ENCODE measurements at places on chromosomes 1 and 21.

DNA sequence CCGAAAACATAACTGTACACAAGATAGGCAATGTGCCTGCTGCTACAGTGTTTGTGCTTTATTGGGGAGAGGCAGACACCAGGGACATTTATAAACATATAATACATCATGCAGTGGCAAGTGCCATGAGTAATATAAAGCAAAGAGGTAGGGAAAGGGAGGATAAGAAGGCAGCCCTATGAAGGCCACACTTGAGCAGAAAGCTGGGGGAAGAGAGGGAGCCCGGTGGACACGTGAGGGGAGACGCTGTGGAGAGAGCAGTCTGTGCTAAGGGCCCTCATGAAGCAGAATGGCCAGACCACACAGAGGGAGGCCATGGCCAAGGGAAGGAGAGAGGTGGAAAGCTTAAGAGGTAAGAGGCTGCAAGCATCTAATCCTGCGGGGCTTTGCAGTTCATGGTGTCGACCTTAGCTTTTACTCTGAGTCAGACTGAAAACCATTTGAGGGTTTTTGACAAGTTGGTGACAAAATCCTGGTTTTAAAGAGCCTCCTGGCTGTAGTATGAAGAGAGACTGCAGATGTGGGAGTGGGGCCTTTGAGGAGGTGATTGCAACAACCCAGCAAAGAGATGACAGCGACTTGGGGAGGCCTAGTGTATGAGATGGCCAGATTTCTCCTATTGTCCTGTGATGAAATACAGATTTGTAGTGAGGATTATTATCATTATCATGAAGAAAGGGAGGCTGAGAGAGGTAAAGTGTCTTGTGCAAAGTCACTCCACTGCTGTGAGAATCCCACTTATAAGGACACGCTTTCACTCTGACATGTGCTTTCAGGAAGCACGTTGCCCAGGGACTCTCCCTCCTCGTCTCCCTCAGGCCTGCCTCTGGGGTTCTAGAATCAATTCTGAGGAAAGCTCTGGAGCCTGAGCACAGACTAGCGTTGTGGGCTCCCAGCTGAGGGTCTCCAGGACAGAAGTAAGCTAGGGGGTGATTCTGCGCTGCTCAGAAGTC is 192.9 kb downstream of the RHOU start:
- no peak for DNase-seq

- DNase-seq, result no peak
Observed at GRCh38 chr21:37407719-37408420, 41.3 kb downstream of the DYRK1A start.

DNA sequence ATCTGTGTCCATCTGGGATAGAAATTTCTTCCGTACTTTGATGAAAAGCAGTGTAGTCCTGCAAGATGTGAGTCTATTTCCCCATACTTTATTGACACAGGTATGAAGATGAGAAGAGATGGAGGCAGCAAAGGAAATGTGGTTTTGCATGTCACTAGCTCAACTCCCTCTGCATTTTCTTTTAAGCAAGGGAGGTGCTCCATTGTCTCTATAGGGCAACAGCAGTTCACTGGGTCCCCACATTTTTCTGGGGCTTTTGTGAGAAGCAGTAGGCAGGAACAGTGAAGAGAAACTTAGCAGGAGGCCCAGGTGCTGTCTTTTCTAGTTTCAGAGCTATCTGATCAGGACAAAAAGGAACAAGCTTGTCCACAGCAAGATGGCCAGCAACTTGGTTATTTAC is 37.1 kb downstream of the C21orf91 start:
- no peak for DNase-seq

- no peak for DNase-seq
Observed at GRCh38 chr1:2866422-2867086, 65.1 kb upstream of the TTC34 start.

DNA sequence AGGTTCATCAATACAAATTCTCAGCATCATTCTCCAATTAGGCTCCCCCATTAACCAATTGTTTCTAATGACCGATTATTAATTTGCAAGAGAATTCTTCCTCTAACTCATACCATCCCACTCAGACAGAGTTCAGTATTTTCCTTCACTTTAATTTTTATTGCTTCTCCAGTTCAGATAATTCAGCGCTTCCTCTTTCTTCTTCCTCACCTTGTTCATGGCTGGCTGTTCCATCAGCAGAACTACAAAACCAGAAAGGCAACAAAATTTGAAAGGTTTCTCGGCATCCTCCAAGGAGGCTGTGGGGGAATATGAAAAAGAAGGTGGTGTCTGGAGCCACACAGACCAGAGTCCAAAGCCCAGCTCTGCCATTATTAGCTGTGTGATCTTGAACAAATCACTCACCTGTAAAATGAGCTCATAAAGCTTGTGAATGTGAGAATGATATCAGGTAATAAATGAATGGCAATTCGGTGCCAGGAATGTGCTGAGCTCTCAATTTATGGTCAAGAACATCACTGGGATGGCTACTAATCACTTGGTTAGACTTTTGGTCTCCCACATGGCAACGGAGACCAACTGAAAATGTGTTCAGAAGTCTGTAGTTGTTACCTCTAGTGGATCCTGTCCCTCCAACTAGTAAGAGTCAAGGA is 11.7 kb upstream of the ZNF436 start:
- DNase-seq, result no peak

DNA sequence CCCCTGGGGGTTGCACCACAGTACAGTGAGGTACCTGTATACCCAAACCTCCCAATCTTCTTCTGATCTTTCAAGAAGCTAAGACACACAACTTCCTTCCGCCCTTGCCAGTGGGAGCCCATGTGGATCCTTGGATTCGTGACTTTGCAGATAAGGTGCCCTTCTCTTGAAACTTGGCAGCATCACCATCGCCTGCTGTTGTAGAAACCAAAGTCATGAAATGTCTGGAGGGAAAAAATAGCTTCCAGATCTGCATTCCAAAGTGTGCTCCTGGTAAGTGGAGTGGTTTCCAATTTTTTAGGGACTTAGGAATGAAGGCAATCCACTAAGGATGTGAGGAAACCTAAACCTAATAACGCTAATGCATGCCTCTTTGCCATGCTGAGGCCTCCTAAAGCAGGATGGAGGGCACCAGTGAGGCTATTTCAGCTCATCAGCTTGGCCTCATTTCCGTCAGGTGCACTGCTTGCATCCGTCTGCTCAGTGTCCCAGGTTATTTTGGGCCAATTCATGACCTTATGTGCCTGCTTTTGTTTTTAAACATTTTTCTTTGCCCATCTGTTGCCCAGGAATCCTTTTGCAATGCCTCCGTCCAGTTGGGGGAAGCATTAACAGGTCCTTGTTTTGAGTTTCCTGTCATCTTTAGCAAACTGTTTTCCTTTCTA is 8.2 kb upstream of the EFHD2 start:
- no peak for DNase-seq

DNA sequence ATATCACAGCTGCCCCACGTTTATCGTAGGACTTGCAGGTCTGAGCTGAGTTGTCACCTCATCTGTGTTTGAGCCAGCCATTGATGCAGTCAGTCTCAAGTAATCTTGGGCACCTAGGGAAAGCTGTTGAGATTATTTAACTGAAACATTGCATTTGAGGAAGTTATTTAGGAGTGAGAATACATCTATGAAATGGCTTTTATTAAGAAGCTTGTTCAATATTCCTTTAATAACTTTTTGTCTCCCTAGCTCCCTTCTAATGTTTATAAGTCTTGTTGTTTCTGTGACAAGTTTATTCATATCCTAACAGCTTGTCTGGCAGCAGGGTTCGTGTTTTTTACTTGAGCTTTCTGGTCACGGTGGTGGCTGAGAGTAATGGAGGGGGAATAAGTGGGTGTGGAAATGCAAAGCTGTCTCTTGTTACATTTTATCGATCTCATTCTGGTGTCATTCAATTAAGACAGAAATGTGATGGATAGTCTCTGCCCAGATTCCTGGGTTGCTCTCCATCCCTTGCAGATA is 555.9 kb downstream of the USP25 start:
- no peak for DNase-seq

- DNase-seq, result no peak
Observed at GRCh38 chr1:4121834-4122512, 221.9 kb upstream of the C1orf174 start.

DNA sequence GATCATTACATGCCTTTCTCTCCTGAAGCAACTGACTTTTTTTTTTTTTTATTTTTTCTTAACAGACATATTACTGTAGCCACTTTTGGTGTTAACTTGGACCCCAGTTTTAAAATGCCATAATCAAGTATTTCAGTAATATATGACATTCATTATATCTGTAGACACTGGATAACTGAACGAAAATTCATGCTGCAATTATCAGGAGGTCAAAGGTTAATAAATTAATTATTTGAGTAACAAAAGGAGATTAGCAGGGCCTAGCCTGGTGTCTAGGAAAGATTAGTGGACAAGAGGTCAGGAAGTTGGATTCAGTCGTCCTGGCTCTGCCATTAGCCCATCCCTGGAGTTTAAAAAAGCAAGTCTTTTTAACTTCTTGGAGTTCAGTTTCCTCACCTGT is 168.1 kb downstream of the TGFBR3 start:
- no peak for DNase-seq

- no peak for DNase-seq
Observed at GRCh38 chr21:43286196-43286595, 117.4 kb downstream of the CRYAA start.

DNA sequence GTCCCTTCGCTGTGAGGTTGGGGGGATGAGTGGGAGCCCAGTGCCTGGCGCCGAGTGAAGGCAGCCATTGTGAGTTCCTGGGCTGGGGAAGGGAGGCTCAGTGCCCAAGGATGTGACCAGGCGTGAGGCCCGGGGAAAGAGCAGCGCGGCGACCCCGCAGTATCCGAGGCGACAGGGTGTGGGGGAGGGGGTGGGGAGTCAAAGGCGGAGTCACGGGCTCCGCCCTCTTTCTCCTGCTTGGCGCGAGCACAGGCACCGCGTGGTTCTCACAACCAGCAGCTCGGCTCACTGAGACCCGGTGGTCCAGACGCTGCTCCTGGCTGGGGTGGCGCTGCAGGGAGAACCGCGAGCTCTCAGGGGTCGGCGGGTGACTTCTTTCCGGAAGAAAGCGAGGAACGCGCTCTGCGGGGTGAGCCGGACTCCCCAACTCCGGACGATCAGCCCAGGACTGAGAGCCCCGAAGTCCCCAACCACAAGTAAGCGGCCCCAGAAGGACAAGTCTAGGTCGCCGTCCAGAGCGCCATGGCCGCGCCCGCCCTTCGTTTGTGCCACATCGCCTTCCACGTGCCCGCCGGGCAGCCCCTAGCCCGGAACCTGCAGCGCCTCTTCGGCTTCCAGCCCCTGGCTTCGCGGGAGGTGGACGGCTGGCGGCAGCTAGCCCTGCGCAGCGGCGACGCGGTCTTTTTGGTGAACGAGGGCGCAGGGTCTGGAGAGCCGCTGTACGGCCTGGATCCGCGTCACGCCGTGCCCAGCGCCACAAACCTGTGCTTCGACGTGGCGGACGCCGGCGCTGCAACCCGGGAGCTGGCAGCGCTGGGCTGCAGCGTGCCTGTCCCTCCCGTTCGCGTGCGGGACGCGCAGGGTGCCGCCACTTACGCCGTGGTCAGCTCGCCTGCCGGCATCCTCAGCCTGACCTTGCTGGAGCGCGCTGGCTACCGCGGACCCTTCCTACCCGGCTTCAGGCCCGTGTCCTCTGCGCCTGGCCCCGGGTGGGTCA is at the start of gene HPDL:
Gene HPDL, plus strand, starts transcription at position 269 of the 997 bp plus-strand sequence. Its CDS starts 254 bp downstream, at position 523.
- peak; percentile 96 for DNase-seq

DNA sequence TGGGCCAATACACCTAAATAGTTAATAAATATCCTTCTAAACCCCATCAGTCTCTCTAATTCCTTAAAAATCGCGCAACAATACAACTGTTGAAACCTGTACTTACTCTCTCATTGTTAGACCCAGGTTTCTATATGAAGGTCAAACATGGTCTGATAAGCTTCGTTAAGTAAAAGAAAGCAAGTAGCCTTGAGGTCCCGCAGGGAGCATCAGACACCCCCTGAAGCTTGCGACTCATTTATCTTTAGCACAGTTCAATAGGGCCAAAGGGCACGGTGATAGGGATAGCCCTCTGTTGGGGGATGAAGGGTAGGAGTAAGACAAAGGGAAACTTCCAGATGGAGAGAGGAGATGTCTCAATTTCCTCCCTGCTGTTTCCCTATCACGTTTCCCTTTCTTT is 27.3 kb upstream of the THEM4 start:
- no peak for DNase-seq

DNA sequence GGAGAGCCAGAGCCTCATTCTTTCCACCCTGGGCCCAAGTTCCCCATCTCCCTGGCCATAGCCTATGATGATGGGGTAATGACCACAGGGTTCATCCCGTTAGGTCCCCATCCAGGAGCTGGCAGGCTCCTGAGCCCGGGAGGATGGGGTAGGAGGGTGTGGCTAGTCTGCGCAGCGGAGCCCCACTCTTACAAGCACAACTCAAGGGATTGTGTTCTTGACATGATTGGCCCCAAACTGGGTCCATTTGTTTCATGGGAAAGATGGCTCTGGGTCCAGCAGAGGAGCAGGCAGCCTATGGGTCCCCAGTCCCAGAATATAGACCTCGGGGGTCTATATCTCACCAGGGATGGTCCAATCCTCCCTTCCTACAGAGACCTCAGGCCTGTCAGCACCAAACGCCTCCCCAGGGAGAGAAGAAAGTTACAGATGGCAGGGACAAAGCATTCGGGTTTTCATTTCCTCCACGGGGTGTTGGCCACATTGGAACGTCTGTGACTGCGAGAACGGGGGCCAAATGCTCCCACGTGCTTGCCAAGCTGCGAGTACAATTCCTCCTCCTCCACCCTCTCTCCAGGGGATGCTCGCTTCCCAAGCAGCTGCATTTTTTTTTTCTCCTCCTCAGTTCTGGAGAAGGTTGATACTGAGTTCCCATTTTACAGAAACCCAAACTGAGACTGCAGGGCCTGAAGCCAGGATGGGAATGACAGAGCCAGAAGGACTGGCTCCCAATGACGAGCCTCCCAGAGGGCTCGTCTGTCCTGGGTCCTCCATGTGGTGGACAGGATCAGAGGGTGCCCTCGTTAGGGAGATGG is 71.0 kb downstream of the DHRS3 start:
- no peak for DNase-seq

- DNase-seq, result peak; percentile 36
Observed at GRCh38 chr1:147700042-147701006, 30.0 kb upstream of the ACP6 start.

DNA sequence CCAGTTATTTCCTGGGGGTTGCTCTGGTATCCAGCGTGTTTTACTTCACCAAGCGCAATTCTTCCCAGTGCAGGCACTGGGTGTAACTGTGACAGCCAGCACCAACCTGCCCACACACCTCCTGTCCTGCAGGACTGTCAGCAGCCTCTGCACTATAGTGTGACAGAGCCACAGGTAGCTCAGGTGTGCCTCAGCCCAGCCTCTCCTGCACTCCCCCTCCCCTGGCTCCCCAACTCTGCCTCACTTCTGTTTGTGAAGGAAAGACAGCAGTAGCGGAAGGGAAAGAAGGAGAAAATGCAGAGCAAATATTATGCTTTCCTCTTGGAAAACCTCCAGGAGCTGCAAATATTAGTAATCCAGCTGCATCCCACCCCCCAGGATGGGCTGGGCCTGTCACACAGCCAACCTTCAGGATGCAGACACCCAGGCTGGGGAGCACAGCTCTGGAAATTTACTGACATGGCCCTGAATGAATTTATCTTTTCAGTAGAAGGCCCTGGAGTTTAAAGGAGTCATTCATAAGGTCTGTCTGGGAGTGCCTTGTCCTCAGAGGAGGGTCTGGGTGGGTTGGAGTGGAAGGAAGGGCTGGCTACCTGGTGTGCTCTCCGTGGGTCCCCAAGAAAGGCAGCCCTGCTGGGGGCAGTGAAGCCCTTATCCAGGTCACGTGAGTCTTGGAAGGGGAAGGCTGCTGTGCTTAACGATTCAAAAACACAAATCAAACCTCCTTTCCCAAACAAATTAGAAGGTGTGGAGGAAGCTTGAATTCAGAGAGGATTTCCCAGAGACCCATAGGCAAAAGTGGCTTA is 20.9 kb downstream of the CAPN2 start:
- DNase-seq, result no peak

- DNase-seq, result no peak
Observed at GRCh38 chr1:18899363-18900049, 2.8 kb downstream of the ALDH4A1 start.

- peak; percentile 71 for DNase-seq
Observed at GRCh38 chr1:23899070-23899469, 14.1 kb downstream of the CNR2 start.

Measured in CMK (cell line).